GM23248 (cell line): ENCODE measurements at places on chromosomes 16 and 17.

DNA sequence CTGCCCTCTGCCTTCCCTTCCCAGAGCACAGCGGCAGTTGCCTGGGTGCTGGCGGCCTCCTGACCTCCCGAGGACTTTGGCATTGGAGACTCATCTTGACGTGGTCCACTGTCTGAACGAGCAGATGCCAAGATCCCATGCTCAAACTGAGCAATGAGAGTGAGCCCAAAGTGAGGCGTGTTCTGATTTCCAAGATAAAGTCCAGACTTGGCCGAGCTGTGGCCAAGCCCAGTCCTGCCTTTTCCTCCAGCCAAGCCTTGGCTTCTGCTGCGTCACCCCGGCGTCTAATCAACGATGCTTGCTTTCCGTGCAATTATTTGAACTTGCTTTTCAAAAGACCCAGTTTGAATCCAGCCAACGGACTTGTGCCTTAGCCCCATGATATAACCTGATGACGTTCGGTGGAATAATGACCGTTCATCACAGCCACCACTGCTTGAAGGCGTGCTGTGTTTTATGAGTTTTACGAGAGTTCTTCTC lies 179.2 kb downstream of the IRF8 start:
- no peak for DNase-seq

- DNase-seq, result no peak
These were observed 85.3 kb downstream of the C16orf95 start for GRCh38 chr16:87231911-87232310.

- no peak for DNase-seq
These were observed 34.5 kb upstream of the TMC5 start for GRCh38 chr16:19382887-19383816.

GRCh38 chr17:75589919-75590303 lies 2.3 kb downstream of the MYO15B start:
- DNase-seq, result no peak

DNA sequence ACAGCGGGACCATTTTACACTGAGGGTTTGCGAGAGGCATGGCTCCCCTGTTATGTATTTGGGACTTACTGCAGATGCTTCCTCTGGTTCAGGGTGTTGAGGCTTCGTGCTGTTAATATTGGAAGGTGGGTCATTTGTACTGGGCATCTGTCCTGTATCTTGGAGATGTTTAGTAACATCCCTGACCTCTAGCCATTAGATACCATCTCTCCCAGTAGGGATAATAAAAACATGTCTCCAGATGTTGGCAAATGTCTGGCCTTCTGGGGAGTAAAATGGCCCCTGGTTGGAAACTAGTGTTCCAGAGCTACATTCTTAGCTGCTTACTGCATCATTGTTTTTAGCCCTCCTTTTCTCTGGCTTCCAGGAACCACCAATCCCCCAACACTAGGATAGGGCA lies 388.0 kb downstream of the WWOX start:
- no peak for DNase-seq

DNA sequence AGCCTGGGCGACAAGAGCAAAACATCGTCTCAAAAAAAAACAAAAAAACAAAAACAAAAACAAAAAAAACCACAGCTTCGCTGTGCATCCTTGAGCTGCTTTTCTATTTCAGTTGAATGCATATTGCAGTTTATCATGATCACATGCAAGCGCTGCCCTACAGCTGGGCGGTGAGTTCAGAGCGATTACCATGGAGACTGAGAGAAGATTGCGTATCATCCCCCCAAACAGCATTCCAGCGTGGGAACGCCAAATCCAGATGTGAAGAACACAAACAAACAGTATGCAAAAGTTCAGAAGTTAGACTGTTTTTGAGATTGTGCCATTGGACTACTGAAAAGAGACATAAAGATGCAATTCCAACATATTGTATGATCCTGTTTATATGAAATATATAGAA lies 15.1 kb upstream of the SLC52A1 start:
- no peak for DNase-seq

GRCh38 chr17:66676421-66676820 lies 158.5 kb upstream of the CACNG5 start:
- DNase-seq, result peak; percentile 36

GRCh38 chr16:86573646-86574508 lies 4.5 kb upstream of the FOXL1 start:
- no peak for DNase-seq

DNA sequence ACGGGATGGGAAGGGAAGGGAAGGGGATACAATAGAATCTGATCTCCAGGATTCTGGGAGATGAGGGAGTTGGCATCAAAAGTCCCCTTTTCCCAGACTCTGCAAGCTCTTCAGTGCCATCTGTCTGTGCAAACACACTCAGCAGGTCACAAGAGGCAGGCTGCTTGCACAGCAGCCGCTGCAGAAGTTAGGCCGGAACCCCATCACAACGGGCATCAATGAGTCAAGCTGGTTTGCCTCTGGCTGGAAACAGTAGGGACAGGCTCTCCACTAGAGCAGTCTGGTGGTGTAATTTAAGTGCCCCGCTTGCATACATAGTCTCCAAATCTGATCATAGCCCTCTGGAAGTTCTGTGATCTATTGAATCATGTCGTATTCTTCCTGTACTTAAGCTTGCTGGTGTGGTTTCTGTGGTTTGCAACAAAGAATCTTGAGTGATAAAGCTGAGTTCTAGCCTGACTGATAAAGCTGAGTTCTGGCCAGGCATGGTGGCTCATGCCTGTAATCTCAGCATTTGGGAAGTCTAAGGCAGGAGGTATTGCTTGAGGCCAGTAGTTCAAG lies 33.7 kb upstream of the KDM8 start:
- peak; percentile 83 for DNase-seq

DNA sequence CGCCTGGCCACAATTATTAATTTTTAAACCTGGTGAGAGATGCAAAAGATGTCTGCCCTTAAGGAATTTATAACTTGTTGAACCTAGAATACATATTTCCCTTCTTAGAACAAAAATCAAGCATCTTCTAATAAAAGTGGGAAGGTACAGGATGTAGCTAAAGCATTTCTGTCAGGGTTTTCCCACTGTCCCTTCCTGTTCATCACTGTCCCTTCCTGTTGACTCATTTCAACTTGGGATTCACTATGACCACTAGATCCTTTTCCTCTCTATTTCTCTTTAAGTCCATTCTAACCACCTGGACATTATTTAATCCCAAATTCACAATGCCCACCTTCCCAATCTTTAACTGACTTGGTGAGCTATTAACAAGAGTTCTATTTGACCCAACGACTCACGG lies 33.9 kb upstream of the CDRT4 start:
- DNase-seq, result no peak

DNA sequence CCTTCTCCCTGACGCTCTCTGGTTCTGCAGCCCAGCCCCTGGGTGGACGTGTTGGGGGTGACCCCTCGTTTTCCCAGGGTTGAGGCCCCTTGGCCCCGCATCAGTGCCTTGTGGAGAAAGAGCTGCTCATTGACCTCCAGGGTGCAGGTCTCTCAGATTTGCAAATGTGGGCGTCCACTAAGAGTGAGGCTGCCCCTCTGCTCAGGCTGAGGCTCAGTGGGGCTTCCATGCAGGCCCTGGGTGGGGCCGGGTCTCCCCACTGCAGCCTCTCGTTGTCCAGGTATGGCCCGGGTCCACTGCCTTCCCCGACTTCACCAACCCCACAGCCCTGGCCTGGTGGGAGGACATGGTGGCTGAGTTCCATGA lies 9.0 kb downstream of the GAA start:
- no peak for DNase-seq

DNA sequence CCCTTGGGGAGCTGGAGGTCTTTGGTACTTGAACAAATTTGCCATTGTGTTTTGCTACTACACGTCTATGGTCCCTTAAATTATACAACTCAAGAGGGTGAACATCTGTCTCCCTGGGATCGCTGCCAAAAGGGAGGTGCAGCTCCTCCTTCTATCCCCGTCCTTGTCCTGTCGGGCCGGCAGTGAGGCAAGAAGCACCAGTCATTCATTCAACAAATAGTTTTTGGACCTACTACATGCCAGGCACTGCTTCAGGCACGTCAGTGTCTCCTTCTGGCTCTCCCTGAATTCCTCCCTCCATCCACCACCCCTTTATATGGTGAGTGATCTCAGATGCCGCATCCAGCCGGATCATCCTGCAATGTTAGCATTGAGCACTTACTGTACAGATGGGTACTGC lies 2.2 kb upstream of the RPL38 start:
- peak; percentile 70 for DNase-seq

GRCh38 chr16:58415003-58415402 lies 22.7 kb downstream of the GINS3 start:
- no peak for DNase-seq

DNA sequence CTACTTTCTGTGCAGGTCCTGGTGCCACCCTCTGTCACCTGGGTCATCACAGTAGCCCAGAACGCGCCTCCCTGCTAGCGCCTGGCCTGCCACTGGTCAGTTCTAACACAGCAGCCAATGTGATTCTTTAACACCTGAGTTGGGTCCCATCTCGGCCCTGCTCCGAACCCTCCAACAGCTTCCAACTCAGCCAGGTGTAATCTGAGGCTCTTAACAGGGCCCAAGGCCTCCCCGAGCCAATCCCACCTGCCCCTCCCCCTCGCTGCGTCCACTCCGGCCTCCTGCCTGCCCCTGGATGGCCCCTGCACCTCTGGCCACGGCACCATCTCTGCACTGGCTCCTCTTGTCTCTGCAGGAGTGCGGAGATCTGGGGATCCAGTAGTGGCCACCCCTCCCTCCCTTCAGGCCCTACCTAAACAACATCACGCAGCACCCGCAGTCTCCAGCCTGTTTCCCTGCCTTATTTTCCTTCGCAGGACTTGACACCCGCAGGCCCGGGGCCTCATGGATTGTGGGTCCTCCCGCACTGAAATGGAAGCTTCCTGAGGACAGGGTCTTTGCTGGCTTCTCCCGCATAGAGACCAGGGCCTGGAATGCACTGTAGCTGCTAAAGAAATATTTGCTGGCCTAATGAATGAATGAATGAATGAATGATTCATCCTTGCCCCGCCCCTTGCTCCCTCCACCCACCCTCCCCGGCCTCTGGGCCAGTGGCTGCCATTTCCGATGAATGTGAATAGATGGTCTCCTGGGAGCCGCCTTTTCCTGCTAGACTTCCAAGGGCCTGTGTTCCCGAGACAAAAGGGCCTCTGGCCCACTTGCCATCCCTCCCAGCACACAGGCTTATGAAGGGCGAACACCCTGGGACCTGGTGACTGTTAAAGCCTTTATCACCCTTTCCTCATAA lies 174.8 kb upstream of the FOXF1 start:
- no peak for DNase-seq

DNA sequence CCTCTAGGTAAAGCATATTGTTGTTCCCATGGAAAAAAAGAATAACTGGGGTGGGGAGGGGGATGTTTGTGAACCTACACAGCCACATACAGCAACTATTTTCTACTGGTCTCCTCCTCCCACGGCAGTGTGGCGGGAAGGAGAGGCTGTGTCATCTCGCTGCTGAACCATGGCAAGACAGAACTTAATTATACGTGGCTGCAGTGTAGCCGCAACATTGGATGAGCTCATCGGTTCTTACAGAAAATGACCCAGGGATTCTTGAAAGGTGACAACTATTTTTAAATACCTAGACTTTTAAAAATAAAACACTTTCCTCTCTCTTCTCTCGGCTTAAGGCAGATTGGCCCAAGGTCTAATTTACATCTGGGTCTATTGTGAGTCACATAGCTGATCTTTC lies 19.8 kb upstream of the TEKT3 start:
- peak; percentile 53 for DNase-seq

DNA sequence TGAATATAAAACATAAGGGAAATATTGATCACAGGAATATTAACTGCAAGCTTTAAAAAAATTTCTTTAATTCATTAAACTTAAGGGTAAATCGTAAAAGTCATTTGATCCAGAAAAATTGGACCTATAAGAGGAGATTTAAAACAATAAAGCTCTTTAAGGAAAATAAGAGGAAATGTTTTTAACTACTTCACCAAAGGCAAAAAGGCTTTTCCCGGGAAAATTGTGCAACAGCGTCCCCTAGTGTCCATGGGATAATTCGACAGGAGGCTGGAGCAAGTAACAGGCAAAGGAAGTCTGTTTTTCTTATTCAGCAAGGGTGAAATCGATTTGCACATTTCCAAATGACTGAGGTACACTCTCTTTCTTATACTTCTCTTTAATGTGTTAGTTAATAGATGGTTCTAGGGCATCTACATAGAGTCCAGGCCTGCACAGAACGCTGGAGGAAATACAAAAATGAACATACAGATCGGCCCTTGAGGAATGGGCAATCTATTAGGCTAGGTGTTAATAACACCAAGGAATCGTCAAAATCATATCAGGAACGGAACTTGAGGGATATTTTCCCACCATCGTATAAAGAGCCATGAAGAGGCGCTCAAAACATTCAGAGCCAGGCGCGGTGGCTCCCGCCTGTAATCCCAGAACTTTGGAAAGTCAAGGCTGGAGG lies 61.4 kb downstream of the ZNF18 start:
- peak; percentile 40 for DNase-seq

DNA sequence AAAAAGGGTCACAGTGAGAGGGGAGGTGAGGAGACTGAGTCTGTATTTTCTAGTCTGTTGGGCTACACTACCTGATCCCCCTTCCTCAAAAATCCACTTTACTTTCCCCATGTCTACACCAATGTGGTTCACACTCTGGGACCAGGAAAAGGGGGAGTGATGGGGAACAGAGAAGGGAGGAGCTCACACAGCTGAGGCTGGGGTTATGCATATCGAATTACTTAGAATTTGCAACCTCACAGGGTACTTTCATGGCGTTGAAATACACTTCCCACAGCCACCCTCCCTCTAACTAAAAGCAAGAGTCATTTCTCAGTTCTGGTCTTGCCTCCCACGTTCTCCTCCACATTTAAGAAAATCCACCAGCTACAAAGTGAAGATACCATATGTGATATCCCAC lies 14.1 kb downstream of the MAPT start:
- DNase-seq, result no peak

GRCh38 chr17:27879987-27880608 lies 13.1 kb downstream of the LYRM9 start:
- peak; percentile 73 for DNase-seq

DNA sequence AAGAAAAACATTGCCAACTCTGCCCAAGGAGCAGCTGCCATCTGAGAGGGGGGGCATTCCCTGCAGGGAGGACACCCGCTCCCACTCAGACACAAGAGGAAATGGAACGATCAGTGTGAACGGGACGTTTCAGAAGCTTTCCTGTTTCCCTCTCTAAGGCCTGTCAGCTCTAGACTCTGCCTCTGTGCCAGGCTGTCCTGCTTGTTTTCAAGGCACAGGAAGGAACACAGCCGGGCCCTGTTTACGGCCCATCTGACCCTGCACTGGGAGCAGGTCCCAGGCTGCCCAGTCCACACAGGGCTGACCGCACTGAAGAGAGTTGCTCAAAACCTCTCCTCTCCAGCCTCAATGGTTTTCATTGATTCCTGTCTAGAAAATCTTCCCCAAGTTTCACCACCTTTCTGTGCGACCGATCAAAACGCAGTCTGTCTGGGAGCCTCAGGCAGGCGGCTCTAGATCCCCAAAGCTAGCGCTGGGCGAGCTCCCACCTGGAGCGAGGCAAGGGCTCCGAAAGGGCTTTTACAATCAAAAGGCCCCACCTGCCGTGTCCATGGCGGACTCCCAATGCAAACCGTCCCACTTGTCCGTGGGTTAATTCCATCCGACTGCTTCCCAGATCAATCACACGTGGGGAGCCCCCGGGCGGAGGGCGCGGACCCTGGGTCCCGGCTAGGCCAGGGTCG lies 1.5 kb downstream of the PIEZO1 start:
- peak; percentile 61 for DNase-seq
